ENCODE measurements at places on chromosomes 7 and 10.

DNA sequence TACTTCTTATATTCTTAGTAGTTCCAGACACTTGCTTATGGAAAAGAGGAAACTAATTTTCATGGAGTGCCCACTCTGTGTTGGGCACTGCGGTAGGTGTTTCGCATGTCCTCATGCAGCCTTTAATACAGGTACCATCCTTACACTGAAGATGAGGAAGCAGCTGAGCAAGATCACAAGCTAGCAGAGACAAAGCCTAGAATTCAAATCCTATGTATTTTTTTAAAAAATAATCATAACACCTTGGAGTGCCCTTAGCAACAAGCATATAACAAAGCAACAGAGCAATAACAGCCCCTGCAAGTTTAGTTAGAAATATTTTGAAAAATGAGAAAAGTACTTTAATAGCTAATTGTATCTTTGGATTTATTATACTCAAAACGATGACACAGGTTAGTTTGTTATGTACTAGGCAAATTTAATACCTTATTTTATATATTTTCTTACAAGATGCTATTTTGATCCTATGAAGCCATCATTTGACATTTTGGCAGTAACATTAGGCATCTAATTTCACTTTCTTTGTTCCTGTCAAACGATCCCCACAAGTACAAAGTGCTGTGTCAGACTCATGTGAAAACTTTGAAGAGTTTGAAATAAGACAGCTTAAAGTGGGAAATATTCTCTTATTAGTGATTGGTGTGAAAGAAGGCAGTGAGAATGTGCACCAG lies 245.8 kb downstream of the CDK14 start:
- no peak for DNase-seq

DNA sequence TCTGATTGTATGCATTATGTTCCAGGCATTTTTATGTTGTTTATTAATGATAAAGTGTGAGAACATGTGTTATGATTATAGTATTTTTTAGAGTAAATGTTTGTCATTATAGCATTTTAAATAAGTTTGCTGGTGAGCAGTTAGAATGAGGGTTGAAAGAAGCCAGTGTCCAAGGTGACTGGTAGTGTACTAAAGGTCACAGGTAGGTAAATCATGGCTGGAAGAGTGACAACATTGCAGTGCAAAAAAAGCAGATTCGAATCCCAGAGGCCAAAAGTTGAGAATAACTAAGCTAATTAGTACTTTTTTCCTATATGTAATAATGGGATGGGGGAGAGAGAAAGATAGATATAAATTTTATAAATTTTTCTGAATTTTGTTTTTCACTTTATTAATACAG lies 44.0 kb downstream of the RSBN1L start:
- DNase-seq, result no peak

DNA sequence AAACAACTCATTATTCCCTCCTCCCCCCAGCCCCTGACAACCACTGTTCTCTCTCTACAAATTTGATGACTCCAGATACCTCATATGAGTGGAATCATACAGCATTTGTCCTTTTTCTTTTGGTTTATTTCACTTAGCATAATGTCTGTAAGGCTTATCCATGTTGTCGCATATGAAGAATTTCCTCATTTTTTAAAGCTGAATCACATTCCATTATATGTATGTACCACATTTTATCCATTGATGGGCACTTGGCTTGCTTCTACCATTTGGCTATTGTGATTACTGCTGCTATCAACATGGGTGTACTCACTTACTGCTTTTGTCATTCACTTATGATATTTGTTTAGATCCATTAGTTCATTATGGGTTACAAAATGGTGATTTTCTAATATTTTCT lies 112.8 kb downstream of the BUB3 start:
- no peak for DNase-seq

DNA sequence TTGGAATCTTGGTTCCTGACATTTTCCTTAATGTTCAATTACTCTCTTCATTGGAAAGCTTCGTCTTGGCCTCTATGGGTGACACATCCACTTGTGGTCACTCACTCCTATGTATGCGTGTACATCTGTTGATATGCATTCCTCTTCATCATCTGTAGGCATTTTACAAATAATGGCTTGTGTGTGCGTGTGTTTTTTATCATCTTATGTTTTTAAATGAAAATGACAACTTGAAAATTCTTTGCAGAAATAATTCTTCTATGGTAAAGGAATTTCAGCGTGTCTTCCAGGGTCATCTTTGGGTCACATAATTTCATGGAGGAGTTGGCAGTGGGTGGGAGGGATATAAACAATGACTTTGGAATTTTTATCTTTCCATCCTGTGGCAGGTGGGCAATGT lies 925.1 kb downstream of the LRMDA start:
- DNase-seq, result no peak

DNA sequence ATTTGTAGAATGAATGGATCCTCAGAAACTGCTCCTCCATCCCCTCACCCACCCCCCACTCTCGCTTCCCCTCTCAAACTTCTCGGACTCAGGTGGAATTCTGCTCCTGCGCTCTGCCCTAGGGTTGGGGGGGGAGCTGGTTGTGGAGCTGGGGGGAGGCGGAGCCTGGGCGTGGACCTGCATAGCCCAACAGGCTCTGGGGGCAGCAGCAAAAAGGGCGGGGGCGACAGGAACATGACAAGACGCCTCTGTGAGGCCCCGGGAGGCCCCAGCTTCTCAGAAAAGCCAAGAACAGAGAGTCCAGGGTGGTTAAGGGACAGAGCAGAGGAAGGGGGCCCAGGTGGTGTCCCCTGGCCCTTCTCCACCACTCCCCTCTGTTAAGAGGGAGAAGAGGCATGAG lies 3.5 kb downstream of the TSC22D4 start:
- DNase-seq, result no peak

DNA sequence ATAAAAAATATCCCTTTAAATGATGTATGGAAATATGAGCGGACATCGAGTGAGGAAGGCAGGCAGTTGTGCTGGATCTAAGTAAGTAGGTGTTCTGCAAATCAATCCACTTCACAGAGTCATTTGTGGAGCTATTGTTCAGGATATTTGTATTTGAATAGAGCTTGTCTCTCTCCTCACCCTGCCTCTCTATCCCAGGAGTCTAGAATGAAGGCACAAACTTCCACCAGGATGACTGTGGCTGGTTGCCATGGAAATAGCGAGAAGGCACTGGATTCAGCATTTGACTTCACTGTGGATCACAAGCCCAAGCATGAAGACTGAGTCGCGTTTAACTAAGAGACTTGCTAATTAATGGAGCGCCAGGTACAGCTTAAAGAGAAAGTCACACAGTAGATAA lies 53.2 kb downstream of the NPY start:
- DNase-seq, result no peak

DNA sequence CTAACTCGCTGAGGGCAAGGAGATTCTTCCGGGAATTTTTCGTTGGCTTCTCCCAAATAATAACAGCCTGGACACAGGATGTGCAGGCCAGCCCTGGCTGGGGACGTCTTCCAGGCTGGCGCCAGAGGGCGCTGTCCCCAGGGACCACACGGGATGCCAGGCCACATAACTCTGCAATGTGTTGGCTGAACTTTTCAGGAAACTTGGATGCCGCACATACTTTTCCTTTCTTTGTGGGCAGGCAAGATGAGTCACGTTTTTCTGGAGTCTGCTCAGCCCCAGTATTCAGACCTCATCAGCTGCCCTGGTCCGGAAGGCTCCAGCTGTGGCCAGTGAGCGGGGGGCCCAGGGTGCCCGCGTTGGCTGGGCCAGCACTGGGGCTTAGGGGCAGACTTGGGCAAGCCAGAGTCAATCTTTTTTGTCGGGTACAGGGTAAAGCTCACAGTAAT lies 122.7 kb downstream of the PRKAG2 start:
- peak; percentile 37 for DNase-seq

DNA sequence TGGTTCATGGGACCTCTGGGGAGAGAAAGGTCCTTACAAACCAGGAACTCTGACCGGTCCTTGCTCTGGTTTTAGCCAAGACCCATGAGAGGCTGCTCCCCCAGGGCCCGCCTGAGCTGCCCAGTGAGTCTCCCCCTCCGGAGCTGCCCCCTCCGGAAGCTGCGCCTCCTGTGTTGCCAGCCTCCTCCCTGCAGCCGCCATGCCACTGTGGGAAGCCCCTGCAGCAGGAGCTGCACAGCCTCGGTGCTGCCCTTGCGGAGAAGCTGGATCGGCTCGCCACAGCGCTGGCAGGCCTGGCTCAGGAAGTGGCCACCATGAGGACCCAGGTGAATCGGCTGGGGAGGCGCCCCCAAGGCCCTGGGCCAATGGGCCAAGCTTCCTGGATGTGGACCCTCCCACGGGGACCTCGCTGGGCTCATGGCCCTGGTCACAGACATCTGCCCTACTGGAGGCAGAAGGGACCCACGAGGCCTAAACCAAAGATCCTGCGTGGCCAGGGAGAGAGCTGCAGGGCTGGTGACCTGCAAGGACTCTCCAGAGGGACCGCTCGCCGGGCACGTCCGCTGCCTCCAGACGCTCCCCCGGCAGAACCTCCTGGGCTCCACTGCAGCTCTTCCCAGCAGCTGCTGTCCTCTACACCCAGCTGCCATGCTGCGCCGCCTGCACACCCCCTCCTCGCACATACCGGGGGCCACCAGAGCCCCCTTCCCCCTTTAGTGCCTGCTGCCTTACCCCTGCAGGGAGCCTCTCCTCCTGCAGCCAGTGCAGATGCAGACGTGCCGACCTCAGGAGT lies 40.1 kb downstream of the ZNF467 start:
- no peak for DNase-seq

DNA sequence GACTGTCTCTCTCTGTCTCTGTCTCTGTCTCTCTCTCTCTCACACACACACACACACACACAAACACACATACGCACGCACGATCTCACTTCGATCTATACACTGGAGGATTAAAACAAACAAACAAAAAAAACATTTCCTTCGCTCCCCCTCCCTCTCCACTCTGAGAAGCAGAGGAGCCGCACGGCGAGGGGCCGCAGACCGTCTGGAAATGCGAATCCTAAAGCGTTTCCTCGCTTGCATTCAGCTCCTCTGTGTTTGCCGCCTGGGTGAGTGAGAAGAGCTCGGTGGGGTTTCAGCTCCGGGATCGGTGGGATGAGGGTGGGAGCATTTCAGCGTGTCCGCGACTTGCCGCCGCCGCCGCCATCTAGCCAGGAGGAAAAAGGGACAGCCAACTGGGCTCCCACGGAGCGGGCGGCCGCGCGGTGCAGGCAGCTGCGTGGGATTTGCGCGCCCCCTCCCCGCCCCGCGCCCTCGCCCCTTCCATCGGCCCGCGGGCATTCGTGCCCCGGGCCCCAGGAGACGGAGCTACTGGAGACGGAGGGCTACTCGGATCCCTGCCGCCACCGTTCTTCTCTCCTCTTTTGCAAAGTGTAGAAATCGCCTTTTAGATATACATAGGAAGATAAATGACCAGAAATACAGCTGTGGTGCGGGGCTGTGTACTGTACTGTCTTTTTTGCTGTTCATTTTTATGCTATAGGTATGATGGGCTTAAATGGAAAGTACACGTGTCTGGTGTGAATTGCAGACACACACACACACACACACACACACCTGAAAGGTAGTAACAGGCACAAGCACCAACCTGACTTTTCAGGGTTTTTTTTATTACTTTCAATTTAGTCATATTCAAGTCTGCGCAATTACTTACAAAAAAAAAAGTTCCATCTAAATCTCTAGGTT lies 581 bp downstream of the PTPRZ1 start:
- peak; percentile 44 for DNase-seq

- peak; percentile 9 for DNase-seq
Measured at GRCh38 chr7:24778543-24779282, 21.4 kb upstream of the GSDME start.

- no peak for DNase-seq
Measured at GRCh38 chr10:96740579-96741281, 20.4 kb upstream of the PIK3AP1 start.

GRCh38 chr10:123135415-123136141 lies at the start of gene HMX3:
Gene HMX3 (plus strand): TSS chr10:123135970. CDS start chr10:123136051, 81 bp downstream.
- DNase-seq, result no peak

All from hypothalamus (tissue), 51 donors.